Stimulated activated CD8-positive, alpha-beta memory T cell treated with anti-CD3 and anti-CD28 coated beads, Interleukin-4, amount 100 ng/mL, for 1 hour (primary cell): ENCODE measurements at places on chromosomes 5 and 9.

DNA sequence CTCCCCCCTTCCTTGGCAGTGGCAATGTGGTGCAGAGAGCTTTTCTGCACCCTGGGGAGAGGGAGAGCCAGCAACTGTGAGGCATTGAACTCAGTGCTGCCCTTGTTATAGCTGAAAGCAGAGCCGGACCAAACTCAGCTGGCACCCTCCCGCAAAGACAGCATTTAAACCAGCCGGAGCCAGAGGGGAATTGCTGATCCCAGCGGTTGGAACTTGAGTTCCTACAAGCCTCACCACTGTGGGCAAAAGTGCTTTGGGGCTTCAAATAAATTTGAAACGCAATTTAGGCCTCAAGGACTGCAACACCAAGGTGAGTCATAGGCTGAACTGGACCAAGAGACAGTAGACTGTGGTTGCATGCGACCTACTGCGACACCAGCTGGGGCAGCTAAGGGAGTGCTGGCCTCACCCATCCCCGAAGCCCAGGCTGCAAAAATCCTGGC lies 207.6 kb upstream of the CDKN2B start:
- DNase-seq, result no peak

GRCh38 chr9:75912951-75913350 lies 22.5 kb downstream of the PCSK5 start:
- DNase-seq, result no peak

DNA sequence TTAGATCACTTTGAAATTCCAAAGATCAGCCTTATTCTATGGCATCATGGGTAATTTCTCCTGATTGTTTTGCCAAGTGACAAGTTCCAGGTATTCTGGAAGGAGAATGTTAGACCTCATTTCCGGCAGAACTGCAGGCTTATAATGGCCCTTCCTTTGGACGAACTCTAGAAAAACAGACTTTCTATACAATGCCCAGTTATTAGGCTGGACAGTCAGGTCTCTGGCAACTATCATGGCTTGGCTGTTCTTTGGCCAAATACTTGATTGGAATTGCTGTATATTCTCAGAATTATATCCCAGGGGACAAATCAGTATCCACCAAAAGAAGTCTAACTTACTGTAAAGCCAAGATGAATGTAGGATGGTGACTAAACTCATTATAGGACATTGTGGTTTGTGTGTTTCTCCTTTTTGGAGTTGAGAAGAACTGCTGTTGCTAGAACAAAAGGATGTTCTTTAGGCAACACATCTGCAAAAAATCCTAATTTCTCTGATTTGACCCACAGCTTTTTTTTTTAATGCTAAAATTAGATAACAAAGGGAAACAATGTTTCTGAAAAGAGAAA lies 69.0 kb downstream of the ADAMTSL1 start:
- no peak for DNase-seq

DNA sequence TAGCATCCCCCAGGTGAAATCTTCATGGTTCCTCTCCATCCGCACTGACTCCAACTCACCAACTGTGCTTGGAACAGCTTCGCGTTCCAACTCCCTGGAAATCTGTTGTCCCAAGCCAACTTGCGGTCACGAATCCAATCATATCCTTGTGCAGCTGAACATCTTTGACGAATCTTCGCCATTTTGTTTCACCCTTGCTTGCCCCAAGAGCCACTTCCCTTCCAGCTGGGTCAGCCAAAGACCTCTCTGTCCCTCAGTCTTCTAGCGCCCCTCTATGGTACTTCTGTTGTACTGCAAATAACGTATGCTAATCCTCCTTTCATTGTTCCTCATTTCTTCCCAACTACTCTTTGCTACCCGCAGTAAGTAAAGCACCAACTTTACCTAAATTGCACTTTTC lies 61.0 kb upstream of the TARS1 start:
- DNase-seq, result no peak

GRCh38 chr9:26240020-26240419 lies 561.8 kb upstream of the TUSC1 start:
- DNase-seq, result no peak

GRCh38 chr9:109499093-109499630 lies 1.1 kb upstream of the PTPN3 start:
- DNase-seq, result no peak

DNA sequence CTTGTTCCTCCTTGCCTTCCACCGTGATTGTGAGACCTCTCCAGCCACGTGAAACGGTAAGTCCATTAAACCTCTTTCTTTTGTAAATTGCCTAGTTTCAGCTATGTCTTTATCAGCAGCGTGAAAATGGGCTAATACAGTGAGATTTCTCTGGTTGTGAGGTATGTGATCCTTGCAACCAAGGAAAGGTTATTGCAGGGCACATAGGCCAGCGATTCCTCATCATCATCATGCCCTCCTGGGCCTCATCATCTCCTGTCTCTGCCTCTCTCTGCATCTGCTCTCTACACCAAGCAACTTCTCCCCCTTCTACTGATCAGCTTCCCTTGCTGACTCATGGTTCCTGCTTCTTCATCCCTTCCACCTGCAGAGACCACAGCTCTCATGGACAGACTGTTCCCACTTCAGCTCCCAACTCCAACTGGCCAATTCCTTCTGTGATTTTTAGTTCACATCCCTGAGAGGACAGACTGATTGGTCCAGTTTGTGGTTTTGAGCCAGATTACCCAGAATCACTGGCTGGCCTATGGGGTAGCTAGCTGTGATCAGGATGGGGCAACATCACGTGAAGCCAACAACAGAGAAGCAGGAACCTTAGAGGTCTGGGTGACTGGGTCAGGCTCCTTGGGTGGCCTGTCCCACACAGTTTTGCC lies 53.1 kb downstream of the LIX1 start:
- DNase-seq, result no peak

DNA sequence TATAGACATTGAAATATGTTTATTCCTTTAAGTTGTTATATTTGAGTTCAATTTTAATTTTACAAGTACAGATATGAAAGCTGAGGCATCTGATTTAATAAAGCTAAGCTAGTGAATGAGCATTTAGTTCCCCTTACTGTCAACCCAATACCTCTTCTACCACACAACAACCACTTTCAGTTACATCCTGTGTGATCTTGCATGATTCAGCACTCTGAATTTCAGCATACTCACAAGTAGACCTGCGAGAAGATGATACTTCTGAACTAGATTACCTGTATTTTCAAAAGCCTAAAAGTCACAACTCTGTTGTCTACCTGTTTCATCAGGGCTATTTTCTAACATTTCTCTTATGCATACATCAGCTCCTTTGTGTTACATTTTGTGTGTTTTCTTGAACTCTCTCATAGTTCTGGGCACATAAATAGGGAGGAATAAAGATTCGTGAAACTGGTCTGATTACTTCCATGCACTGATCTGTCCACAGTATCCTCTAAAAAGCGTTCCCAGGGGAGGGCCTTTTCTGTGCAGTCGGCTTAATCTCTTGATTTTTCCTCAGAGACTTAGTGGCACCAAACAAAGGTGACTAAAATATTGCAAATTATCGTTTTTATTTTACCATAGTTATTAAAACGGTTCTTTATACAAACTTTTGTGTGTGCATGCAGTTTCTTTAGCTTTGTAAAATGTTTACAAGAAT lies 2025.5 kb upstream of the NUDT12 start:
- DNase-seq, result no peak

- DNase-seq, result no peak
Measured at GRCh38 chr5:921456-922435, 29.1 kb downstream of the TRIP13 start.

GRCh38 chr5:17224858-17225511 lies 7.6 kb downstream of the BASP1 start:
- DNase-seq, result no peak

- DNase-seq, result no peak
Measured at GRCh38 chr5:160937570-160937969, 85.6 kb upstream of the ATP10B start.

- DNase-seq, result no peak
Measured at GRCh38 chr5:1185629-1186350, 15.6 kb upstream of the SLC6A19 start.

GRCh38 chr9:137742698-137743097 lies 123.9 kb downstream of the EHMT1 start:
- no peak for DNase-seq

GRCh38 chr5:172626031-172626581 lies 15.0 kb upstream of the NEURL1B start:
- no peak for DNase-seq

DNA sequence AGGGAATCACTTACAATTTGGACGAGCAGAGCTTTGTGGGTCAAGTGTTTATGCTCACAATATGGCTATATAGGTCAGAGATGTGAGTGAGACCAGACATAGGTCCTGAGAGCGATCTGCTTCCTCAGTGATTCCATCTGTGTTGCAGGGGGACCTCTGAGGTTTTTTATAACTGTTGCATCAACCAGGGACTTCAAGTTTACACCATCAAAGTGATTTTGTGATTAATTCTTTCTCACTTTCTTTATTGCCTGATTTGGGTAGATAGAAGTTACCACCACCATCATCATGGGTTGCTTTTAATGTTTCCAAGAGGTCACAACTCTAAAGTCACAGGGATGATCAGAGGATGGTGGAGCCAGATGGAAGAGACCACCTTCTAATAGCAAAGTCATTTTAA lies 7.0 kb upstream of the MTAP start:
- no peak for DNase-seq

DNA sequence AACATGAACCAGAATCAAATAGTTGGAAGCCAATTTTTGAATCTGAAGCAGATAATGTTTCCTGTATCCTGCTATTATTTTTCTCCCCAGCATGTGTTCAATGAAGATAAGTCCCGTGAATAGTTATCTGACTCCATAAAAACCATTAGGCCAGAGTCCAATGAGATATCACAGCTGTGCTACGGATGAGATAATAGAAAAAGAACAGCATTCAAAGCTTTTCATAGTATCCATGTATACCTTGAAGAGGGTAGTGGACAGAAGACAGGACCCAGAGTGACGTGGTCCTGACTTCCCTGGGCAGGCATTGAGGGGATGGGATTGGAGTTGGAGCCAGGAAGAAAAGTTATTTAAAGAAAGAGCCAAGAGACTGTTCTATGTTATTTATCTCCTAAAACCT lies 50.7 kb upstream of the C6 start:
- no peak for DNase-seq

DNA sequence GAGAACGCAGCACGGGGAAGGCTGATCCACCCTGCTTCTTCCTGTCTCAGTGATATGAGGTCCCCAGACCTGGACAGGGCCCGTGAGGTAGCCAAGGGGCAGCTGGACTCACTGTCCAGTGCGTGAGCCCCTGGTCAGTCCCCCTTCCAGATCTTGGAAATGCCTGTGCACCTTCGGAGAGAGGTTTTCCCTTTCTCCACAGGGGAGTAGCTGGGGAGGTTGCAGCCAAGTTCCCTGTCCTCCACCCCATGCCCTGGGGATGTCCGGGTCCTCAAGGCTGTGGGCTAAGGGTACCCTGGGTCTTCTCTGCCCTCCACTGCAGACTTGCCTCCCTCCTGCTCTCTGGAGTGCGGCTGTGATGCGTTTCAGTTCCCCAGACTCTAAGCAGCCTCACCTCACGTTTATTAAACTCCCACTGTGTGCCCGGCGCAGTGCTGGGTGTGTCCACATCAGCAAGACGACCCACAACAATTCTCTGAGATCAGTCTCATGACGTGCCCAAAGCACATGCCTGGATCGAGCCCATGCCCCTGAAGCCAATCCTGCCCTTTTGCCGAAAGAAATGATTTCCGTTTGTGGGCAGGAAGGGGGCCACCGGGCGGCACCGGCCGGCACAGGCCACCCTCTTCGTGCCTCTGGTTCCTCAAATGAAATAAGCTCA lies 101.3 kb upstream of the PHYKPL start:
- no peak for DNase-seq

DNA sequence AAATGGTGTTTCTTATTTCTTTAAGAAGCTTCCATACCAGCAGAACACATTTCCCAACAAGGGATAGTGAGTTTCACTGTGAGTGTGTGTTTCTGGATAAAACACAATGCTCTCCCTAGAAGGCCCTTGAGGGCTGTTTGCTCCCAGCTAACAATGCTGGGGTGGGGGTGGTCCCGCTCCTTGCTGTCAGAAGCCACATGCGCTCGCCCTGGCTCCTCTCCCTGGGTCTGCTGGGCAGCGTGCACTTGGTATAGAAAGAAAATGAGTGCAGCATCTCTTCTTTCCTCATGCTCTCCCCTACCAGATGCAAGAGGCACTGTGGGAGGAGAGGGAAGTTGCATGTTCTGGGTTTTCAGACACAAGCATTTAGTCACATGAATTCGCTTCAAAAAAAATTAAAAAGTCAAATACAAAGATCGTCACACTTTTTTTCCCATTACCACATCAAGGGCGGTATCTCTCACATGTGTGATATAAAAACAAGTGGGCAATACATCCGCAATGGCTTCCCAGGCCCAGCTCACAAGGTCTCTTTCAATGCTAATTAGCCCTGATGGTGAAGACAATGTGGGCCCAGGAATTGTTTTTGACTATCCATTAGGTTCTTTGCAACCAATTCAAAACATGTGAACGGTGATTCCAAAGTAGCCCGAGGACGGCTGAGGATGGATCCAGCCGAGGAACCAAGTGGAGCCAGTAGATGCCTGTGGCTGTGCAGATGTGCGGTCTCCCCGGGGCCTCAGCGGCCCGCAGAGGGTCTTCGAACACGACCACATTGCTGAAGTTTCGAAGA lies 603.6 kb downstream of the IRX1 start:
- no peak for DNase-seq

GRCh38 chr5:54159153-54159892 lies 151.1 kb downstream of the ARL15 start:
- no peak for DNase-seq

- no peak for DNase-seq
Measured at GRCh38 chr5:72265032-72265877, 54.8 kb downstream of the MRPS27 start.

DNA sequence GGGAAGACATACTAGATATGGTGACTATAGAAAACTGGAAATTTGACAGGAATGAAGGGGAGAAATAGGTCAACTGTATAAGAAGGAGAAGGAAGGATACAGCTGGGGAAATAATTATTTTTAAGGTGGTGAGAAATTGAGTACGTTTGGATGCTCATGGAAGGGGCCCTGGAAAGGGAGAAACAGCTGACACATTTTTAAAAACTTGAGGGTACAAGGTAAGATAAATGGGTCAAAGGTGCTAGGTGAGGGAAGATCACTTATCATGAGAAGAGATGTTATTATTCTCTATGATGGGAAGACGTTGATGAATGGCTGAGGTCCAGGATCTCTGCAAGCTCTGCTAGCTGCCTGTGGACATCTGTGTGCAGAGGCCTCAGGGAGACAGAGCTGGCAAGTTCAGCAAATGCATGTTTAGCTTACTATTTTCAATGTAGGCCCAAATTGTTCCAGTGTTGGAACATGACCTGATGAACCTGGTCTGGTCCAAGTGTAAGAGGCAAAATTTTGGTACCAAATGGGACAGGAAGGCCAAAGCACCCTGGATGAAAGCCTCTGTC lies 181.7 kb downstream of the MTRR start:
- DNase-seq, result no peak

- DNase-seq, result no peak
Measured at GRCh38 chr9:132756214-132756845, 86.1 kb downstream of the GTF3C4 start.

GRCh38 chr5:108484035-108484434 lies 102.1 kb upstream of the FBXL17 start:
- no peak for DNase-seq

GRCh38 chr5:142324136-142324870 lies 518 bp downstream of the SPRY4 start:
- DNase-seq, result no peak

GRCh38 chr9:95092262-95093072 lies 225.0 kb downstream of the FANCC start:
- no peak for DNase-seq

GRCh38 chr5:135569755-135570452 lies 8.9 kb downstream of the CXCL14 start:
- DNase-seq, result no peak

GRCh38 chr5:95241-95980 lies 3.4 kb downstream of the PLEKHG4B start:
- no peak for DNase-seq

- no peak for DNase-seq
Measured at GRCh38 chr5:116595498-116595897, 20.9 kb upstream of the SEMA6A start.
